ENCODE measurements at places on chromosomes 1 and 21.

- no peak for DNase-seq
Measured at GRCh38 chr21:29315131-29315749, 16.5 kb downstream of the BACH1 start.

DNA sequence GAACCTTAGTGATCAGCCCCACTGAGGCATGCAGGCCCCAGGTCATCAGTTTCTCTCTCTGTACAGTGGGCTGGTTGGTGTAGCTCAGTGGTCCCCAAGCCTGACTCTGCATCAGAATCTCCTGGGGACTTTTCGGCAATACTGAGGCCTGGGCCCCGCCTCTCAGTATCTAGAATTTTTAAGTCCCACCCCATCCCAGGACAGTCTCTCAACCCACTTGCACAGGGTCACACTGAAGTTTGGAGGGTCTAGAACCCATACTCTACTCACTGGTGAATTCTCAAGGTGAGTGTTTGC lies 216.4 kb downstream of the MATN1 start:
- no peak for DNase-seq

- no peak for DNase-seq
Measured at GRCh38 chr1:164604541-164604940, 45.6 kb downstream of the PBX1 start.

DNA sequence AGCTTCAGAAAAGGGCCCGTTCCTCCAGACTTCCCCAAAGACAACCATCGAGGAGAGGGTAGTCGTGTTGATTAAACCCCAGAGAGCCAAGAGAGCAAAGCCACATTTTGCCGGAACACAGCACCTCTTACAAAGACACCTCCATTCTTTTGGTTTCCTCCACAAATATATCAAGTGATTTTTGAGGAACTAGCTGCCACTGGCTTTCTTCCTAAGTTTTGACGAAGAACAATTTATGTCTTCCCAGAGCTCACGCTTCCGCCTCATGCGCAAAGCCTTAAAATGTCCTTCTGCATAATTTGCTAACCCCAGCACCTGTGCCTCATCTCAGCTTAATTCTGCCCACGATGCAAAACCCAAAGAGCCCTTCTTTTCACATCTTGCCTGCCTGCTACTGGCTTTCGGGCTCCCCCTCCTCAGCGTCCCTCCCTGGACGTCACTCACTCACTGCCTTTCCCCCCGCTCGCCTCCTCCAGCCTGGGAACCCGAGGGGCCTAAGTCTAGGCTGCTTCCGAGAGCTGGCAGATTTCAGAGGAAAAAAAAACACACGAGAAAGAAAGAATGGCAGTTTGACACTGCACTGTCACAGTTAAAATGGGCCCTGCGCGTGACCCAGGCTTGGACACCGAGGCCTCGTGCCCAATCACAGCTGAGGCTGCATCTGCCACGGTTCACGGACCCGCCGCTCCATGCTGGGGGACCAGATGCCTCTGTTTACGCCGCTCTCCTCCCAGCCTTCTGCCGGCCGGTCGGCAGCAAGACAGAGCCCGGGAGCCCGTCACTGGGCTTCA lies 77.6 kb upstream of the IFNAR2 start:
- no peak for DNase-seq

GRCh38 chr1:175062858-175063257 lies 4.8 kb upstream of the TNN start:
- no peak for DNase-seq

DNA sequence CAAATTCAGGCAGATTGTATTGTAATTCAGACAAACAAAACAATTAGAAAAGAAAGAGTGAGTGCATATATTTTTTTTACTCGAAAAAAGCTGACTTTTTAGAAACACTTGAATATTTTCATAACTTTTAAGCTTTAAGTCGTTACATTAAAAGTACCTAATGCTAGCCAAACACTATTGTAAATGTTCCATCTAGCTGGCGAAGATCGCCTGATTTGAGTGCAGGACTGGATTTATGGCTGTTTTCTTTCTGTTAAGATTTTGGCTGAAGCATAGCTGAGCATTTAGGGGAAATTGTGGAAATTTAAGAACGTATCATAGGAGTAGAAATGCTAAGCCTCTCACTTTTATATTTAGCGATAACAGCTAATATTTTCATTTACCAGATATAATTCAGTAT lies 24.6 kb downstream of the LRRC7 start:
- DNase-seq, result no peak

GRCh38 chr1:192763243-192763642 lies 45.6 kb upstream of the RGS2 start:
- no peak for DNase-seq

GRCh38 chr1:35062518-35063196 lies 16.5 kb upstream of the ZMYM1 start:
- no peak for DNase-seq

- DNase-seq, result no peak
Measured at GRCh38 chr1:162358928-162359327, 17.7 kb downstream of the SPATA46 start.

DNA sequence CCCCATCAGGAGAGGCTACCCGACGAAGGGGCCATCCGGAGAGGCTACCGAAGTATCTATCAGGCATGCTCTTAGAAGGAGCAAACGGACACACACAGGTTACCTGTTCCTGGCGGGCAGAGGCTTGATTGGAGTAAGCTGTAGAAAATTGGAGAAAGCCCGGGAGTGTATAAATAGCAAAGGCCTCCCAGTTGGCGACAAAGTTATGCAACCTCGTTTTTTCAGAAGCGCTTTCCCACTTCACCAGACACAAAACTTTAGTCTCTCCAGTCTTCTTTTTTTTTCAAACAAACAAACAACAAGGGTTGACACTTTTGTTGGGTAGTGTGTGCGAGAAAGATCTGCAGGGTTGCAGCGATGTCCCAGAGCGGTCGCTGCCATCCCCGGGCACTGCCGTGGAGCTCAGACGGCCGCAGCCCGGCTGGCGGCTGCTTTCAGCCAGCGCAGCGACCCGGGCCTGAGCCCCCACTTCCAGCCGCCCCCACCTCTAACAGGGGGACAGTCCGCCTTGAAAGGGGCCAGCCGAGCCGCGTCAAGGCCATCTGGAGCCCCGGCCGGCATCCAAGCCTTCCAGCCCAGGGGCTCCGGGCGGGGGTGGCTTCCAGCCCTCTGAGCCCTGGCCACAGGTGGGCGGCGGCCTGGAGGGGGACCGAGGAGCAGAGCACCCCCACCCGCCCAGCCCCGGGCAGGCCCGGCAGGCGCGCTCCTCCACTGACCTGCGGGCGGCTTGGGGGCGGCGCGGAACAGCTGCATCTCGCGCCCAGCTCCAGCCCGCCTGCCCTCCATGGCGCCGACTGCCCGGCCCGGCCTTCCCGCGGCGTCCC lies 616 bp downstream of the MCOLN3 start:
- DNase-seq, result no peak

GRCh38 chr1:232459826-232460225 lies 170.1 kb downstream of the SIPA1L2 start:
- DNase-seq, result no peak
